Stimulated activated CD4-positive, alpha-beta T cell treated with anti-CD3 and anti-CD28 coated beads, Interleukin-1b, Interleukin-23, amount 100 ng/mL, for 24 hours (primary cell): ENCODE measurements at places on chromosomes 3 and 15.
A peak's percentile ranks its signal among the peaks of the same experiment; 100 is the strongest.

DNA sequence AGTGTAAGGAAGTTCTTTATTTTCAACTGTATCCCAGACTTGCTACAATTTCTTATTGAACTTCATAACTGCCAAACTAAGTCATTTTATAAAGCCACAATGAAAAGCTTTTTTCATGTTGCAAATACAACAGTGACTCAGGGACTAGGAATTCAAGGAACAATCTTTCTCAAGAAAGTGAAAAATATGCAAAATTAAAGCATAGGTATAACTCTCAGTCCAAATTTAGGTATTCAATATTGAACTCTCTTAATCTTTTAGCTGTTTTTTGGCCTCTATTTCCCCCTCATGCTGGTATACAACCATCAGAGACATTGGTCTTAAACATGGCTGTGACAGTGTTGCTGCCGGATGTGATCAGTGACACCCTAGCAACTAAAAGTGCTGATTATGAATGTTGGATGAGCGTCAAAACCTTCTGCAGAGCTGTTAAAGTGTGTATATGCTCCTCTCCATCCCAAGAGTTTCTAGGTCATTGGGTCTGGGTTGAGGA, 476.9 kb downstream of the ZNF385D start:
- no peak for DNase-seq

DNA sequence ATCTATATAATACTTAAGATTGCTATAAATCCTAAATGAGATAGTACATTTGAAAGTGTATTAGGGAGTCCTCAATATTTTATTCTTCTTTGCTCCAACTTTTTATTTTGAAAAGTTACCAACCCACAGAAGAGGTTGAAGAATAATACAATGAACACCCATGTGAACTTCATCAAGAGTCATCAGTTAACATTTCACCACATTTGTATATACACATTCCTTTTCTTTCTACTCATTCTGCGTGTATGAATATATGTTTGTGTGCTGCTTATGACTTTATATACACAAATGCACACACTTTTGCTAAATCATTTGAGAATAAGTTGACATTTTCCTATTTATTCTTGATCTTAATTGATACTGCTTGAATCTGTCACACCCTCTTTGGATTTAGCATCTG, 193.3 kb upstream of the CGNL1 start:
- DNase-seq = no peak

GRCh38 chr3:194585880-194586281, 47.3 kb downstream of the TMEM44 start:
- no peak for DNase-seq

DNA sequence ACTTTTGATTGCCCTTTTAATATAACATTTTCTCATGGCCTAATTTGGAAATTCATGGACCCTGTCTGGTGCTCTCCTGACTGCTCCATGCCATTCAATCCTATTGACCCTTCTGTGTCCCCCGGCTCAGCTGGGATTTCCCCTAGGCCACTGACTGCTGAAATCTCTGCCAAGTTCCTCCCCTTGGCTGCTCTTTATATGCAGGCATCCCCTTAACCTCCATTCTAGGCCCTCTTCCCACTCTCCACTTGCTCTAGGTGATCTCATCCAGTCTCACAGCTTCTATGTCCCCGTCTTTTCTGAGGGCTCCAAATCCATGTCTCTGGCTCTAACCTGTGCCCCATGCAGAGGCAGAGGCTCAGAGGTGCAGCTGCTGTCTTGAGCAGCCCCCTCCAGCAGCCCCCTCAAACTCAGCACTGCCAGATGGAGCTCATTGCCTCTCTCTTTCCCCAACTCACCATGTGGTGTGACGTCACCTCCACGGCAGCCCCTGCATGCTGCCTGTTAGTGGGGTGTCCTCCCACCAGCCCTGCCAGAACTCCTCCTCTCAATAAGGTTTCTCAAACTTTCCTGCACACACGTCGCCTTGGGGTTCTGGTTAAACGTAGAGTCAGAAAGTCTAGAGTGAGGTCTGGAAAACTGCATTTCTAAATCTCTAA, 6.6 kb downstream of the FSD2 start:
- no peak for DNase-seq

DNA sequence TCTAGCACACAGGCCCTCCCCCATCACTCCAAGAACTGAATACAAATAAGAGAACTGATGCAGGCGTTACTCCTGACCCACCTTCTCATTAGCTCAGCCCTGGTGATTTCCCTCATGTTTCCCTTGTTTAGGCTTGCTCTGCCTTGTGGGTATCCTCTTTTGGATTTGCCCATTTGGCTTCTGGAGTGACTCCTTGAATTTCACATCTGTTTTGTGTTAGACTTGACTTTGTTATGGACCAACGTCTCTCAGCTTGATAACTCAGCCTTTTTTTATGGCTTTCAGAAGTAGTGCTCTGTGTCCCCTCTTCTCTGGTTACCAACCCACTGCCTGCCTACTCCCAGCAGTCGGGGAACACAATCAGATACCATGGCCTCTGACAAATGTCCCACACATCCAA, 11.3 kb upstream of the TMOD3 start:
- DNase-seq = no peak

DNA sequence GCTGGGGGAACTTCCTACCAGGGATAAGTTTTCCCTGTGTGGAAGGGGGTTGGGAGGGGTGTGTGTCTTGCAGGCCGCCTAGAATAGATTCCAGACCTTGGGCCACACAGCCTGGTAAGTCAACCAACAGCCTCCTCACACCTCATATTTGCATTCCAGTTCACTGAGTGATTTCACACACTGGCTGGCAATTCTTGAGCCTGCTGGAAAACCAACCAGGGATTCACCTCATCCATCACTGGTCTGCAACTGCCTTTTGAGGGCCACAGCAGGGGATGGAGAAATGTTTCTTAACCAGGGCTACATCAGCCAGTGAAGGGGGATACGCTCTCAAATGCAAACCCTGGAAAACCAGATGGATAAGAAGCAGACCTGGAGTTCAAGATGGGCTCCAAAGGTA, 2.0 kb downstream of the FSTL1 start:
- no peak for DNase-seq

DNA sequence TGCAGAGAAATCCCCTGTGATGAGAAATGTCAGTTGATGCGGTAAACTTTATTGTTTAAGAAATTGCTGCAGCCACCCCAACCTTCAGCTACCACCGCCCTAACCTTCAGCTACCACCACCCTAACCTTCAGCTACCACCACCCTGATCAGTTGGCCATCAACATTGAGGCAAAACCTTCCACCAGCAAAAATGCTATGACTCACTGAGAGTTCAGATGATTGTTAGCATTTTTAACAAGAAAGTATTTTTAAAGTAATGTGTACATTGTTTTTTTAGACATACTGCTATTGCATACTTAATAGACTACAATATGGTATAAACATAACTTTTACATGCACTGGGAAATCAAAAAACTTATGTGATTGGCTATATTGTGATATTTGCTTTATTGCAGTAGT, 30.0 kb downstream of the U2SURP start:
- no peak for DNase-seq

GRCh38 chr3:196688349-196688748, 23.7 kb downstream of the CEP19 start:
- no peak for DNase-seq

DNA sequence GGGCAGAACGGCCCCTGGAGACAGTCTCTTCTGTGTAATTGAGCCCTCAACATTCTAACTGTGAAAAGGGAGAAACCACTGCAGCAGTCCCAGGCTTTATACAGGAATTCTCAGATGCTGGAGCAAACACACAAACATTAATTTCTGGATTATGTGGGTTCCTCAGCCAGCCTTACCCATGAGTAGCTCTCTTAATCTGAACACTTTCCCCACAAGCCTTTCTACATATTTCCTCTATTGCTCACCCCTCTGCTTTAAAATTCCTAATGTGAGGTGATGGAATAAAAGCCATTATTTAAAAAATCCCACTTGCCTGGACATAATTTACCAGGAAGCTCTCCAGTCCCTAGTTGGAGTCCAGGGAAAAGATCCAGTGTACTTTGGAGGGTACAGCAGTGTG, 139.0 kb downstream of the CTNNB1 start:
- DNase-seq = no peak

DNA sequence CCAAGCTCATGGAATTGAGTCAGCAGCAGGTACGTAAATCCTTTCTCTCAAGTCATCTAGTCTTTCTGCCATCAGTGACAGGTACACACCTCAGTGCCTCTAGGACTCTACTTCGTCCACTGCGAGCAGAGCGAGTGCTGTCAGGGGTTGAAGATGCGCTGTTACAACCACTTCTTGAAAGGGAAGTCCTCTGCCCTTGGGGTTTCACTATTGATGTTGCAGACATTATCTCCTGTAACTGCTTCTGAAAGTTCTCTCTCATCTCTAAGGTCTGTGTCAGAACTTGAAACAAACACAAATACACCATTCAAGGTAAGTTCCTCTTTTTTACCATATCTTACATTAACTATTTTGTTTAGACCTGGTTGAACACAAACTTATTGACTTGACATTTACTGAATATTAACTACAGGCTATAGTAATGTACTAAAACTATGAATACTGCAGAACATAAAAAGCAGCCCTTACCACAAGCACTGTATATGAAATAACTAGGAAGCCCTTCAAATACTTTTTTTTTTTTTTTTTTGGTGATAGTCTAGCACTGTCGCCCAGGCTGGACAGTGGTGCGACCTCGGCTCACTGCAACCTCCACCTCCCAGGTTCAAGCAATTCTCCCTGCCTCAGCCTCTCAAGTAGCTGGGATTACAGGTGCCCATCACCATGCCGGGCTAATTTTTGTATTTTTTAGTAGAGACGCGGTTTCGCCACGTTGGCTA, 41.5 kb downstream of the TOPBP1 start:
- DNase-seq = no peak

DNA sequence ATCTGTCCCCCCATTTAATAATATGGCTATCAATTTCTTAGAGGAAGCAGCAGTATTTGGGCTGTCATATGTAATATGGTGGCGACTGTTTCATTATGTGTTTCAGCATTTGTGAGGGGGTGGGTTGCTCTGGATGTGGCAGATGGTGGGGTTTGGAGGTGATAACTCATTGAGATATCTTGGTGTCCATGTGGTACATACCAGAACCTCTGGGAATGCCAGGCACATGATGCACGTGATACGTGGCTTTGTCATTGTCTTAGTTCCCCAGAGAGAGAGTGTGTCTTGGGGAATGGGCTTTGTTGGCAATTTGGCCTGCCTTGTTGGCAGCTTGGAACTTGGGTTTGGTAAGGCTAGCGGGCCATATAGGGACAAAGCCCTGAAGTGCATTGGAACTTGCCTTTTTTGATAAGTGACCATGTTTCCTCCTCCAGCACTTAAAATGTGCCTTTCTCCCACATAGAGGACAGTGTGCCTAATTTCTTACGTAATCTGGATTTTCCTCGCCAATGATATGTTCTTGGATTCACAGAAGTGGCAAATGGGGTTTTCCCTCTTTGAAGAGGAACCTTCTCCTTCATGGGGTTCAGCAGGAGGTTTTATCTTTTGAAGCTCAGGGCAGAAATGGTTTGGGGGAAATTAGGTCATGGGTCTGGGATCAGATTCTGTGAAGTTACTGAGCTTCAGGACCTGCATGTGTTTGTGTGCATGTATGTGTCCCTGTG, 79.5 kb downstream of the DNASE1L3 start:
- DNase-seq = no peak

GRCh38 chr3:8110966-8111798, 390.4 kb upstream of the LMCD1 start:
- DNase-seq = peak; percentile 49

DNA sequence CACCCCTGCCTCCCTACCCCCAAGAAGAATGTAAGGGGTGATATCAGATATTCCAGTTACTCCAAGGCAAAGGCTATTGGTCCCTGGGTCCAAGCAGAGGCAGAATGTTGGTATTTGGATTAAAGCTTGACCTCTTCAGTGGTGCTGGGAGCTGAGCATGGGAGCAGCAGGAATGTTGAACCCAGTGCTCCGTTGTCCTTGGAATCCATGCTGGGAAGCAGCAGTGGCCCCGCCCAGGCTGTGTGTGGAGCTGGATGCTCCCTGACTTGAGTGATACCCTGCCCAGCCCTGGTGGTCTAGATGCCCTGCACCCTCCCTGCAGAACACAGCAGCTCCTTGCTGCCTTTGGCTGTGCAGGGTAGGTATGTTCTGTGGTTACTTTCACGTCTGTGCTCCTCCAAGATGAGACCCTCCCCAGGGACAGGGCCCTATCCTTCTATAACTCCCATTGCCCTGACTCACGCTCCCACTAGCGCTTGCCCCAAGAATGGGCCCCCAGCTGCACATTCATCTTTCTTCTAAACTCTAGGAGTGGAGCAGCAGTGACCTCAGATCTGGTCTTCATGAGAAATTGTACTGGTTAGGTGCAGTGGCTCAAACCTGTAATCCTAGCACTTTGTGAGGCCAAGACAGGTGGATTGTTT, 35.1 kb downstream of the UMPS start:
- DNase-seq = no peak

DNA sequence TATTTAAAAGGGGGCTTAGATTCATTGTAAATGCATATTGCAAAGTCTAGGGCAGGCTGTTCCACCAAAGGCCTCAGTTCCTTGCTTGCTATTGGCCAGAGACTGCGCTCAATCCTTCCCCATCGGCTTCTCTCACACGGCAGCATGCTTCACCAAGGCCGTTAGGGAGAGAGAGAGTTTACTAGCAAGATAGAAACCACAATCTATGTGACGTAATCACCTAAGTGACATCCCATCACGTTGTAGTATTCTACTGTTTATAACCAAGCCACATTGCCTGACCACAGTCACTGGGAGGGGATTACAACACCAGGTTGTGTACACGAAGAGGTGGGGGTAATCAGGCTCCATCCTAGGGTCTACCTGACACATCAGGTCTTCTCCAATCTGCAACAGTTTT, 16.0 kb upstream of the NPAP1 start:
- DNase-seq = no peak

DNA sequence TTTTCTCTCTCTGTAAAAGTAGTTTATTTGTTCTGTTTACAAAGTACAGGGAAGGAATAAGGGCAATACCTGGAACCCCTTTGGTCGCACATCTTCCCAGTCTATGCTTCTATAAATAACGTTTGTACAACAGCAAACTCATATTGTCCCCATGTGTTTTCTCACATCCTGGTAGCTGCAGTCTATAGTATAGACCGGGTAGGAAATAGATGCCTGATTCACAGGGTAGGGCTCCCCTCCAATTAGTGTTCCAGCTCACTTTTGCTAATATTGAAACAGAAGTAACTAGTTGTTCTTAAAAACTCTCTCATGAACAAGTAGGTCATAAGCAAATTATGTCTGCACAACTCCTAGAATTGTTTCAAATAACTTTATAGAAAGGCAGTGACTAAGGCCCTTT, 17.7 kb downstream of the ATG7 start:
- no peak for DNase-seq
